Body of pancreas (tissue), 4 donors: ENCODE measurements at places on chromosomes 12 and 14. TPM values are rescaled to one million over a fixed set of nuclear protein-coding genes. Genes with fewer than 3 reads are reported as not detected.

LRTM2 gene
- total RNA-seq, result not detected

DNA sequence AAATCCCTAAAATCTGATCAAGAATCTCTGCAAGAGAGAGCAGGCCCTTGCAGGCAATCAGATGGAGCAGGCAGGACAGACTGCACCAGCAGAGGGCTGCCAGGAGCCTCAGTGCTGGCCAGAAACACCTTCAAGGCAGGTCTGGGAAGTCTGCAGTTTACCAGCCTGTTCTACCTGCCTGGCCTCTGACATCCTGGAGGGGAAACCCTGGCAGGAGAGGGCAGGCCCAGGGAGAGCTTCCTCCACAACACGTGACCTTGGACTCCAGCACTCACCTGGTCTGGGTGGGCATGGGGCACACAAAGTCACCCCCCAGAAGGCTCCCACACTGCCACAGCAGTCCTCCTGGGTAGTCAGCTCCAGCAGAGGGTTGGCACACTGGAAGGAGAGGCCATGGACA lies 56.0 kb downstream of the ISCA2 start:
- no peak for DNase-seq

DNA sequence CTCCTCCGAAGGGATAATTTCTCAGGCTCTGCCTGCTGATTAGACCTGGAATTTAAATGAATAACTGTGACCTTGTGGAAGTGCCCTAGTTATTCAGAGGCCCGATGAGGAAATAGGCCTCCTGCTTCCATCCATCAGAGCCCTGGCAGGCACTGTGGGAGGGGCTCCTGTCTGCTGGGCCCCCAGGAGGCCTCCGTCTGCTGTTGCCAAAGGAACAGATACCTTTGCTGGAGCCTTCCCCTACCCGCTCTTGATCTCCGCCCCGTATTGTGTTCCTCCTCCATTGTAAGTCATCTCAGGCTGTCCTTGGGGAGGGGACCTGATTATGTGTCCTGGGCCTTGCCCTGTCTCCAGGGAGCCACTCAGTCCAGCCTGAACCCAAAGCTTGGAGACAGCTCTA lies 112.3 kb downstream of the NRXN3 start:
- no peak for DNase-seq

DNA sequence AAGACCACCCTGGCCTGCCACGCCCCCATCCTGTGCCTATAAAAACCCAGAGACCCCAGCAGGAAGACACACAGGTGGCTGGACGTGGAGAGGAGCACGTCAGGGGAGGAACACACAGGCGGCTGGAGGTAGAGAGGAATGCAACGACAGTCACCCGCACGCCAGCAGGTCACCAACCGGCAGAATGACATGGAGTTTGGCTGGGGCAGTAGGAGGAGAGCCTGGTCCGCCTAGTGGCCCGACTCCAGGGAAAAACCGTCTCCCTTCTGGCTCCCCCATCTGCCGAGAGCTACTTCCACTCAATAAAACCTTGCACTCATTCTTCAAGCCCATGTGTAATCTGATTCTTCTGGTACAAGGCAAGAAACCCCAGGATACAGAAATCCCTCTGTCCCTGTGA lies 62.7 kb upstream of the KCNH3 start:
- no peak for DNase-seq

DNA sequence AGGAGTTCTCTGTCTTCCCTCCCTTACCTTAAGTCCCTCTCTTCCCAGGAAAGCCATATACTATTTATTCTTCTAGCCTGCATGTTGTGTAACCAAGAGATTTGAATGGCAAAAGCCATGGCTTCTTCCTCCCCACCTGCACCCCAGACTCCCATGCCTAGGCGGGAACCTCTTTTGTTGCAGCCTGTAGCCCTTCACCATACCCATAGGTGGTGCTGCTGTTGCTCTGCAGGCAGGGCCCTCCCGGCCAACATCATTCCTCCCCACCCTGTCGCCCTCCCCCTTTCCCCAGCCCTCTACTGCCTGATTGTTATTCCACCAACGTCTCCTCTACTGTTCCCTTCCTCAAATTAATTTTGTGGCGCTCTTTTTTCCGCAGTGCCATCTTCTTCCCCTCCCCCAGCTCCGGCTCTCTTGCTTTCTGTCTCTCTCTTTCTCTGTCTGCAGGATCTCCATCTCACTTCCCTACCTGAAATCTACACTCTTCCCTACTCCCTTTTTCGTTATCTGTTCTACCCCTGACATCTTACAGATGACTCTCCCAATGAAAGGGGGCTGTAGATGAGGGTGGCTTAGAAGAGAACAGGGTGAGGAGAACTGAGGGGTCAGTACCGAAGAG lies 13.8 kb downstream of the NGDN start:
- DNase-seq, result no peak

- no peak for DNase-seq
These were observed 41.8 kb upstream of the SNX6 start for GRCh38 chr14:34671716-34672115.

GRCh38 chr14:44507183-44507582 lies at the start of gene FSCB:
Gene FSCB (minus strand): TSS chr14:44507283. CDS start chr14:44506987, 296 bp downstream.
- no peak for DNase-seq

ARHGEF40 gene
- 58.4 TPM for total RNA-seq

PNMA1 gene
- total RNA-seq, result 5.7 TPM
